ENCODE measurements at places on chromosomes 7 and 10.

DNA sequence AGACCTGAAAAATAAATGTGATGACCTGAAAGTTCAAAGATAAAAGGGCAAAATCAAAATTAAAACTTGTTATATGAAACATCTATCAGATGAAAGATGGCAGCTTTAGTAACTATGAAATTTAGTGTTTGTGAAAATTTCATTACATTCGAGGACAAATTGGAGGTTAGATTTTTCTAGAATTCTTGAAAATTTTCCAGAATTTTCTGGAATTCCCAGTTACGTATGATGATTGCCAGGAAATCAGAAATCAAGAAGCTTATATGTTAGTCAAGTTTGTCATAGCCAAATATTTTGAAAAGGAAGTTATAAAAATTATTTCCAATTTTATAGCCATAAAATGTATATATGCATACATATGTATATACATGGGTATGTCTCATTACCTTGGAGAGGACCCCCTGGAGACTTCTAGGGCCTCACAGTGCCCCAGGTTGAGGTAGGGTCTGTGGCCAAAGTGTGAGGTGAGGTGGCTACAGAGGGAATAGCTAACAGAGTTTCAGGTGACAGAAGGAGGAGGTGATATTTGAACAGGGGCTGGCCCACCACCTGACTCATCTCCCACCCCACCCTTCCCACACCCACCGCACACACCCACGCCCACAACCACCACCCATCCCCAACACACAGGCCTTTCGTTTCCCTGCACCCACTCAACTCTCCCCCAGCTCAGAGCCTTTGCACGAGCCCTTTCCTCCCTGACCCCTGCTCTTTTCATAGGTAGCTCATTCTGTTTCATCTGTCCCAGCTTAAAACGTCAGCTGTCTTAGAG lies 21.5 kb downstream of the C10orf105 start:
- no peak for DNase-seq

GRCh38 chr7:151632750-151633515 lies 113.2 kb upstream of the RHEB start:
- DNase-seq = peak; percentile 80

GRCh38 chr10:89391907-89392756 lies at the start of gene IFIT1:
TSS of gene IFIT1 (plus strand) at chr10:89392623. CDS start at chr10:89392713, 90 bp downstream.
- DNase-seq = no peak

- DNase-seq = no peak
Observed at GRCh38 chr7:66958538-66959350, 36.6 kb downstream of the SBDS start.

- no peak for DNase-seq
Observed at GRCh38 chr10:132645630-132646442, 108.2 kb downstream of the INPP5A start.

GRCh38 chr10:33325929-33326328 lies 8.5 kb downstream of the NRP1 start:
- no peak for DNase-seq

- DNase-seq = no peak
Observed at GRCh38 chr10:115092258-115092554, 959 bp upstream of the ATRNL1 start.

DNA sequence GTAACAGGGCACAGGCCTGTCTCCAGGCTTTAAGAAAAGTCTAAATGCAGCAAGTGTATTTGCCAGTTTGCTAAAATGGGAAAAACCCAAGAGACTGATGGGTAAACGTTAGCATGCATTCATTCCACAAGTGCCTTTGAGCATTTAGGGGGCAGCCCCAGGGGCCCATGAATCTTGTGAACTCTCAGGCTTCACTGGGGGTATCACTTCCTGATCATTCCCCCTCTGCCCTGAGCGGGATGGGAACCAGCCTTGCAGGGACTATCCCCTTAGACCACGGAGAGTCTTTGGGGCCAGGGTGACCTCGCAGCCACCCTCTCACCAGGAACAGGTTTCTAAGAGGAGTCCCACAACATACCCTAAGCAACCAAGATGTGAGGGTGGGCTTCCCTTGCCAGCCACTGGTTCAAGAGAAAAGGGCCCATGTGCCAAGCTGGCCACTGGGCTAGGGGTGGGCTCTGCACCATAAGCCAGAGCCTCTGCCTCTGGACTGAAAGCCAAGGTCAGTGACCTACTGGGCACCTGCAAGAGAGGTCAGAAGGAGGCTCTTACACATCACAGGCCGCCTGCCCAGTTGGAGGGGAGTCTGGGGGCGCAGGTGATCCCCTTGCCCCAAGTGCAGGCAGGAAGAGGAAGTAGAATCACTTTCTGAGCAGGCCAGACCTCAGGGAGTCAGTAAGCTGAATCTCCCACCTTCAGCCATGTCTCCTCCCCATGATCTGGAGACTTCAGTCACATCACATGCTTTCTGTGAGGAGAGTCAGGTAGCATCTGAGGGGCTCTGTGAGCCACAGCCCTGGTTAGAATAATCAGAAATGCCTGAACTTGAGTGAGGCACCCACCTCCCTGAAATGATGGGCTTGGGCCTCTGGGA lies 75.0 kb downstream of the C10orf105 start:
- DNase-seq = no peak

Data from ecto neural progenitor cell (in vitro differentiated cells).